Mammary microvascular endothelial cell (primary cell): ENCODE measurements at places on chromosomes 16 and 17. TPM values are rescaled to one million over a fixed set of nuclear protein-coding genes. Genes with fewer than 3 reads are reported as not detected.

MMP2 gene
- 22.5 and 23.8 TPM in 2 replicates for total RNA-seq

TP53TG3 gene
- not detected in 2 replicates for total RNA-seq

TBC1D3D gene
- 1.4 TPM in 1 of 2 replicates, not detected in the other for total RNA-seq

FN3K gene
- 2.1 and 2.5 TPM in 2 replicates for total RNA-seq

LGALS9 gene
- total RNA-seq = 159 and 230 TPM in 2 replicates

MAF gene
- 2.3 and 3.6 TPM in 2 replicates for total RNA-seq

THAP11 gene
- total RNA-seq = 35.4 and 40.7 TPM in 2 replicates

TRAPPC2L gene
- 66.9 and 84.2 TPM in 2 replicates for total RNA-seq

PPP1R1B gene
- not detected in 2 replicates for total RNA-seq

ENPP7 gene
- total RNA-seq = not detected in 2 replicates

CDC27 gene
- total RNA-seq = 99.5 and 102 TPM in 2 replicates

PRR11 gene
- total RNA-seq = 57.3 and 1,133 TPM in 2 replicates

ABI3 gene
- total RNA-seq = 71.1 and 73.1 TPM in 2 replicates

NUPR1 gene
- total RNA-seq = 12.5 and 13.5 TPM in 2 replicates

WSCD1 gene
- total RNA-seq = 15.4 and 18.1 TPM in 2 replicates

ARL5C gene
- total RNA-seq = not detected in 2 replicates

MED9 gene
- 10.1 and 14.1 TPM in 2 replicates for total RNA-seq

TBC1D28 gene
- not detected in 2 replicates for total RNA-seq

PYDC1 gene
- not detected in 2 replicates for total RNA-seq

ACBD4 gene
- 3.3 and 6.5 TPM in 2 replicates for total RNA-seq

HIGD1B gene
- not detected in 2 replicates for total RNA-seq

PSMC5 gene
- total RNA-seq = 80.3 and 89.9 TPM in 2 replicates

SUZ12 gene
- 13.7 and 15.6 TPM in 2 replicates for total RNA-seq

ITGAD gene
- total RNA-seq = not detected in 2 replicates

MYH2 gene
- not detected in 2 replicates for total RNA-seq

TNFSF13 gene
- total RNA-seq = 2.8 and 5.5 TPM in 2 replicates

IL34 gene
- total RNA-seq = 3.3 and 5.1 TPM in 2 replicates

CDRT15 gene
- total RNA-seq = not detected in 2 replicates

KCNH6 gene
- 0.13 TPM in 1 of 2 replicates, not detected in the other for total RNA-seq

PMFBP1 gene
- 0.93 TPM in 1 of 2 replicates, not detected in the other for total RNA-seq

TP53TG3B gene
- not detected in 2 replicates for total RNA-seq

PIK3R6 gene
- not detected in 2 replicates for total RNA-seq

GFER gene
- 15.4 and 15.9 TPM in 2 replicates for total RNA-seq

DBF4B gene
- 6.7 and 9.8 TPM in 2 replicates for total RNA-seq

CA5A gene
- not detected in 2 replicates for total RNA-seq

TMC7 gene
- 1.5 and 2.5 TPM in 2 replicates for total RNA-seq

UNC119 gene
- total RNA-seq = 29.5 and 30.2 TPM in 2 replicates

OR1A1 gene
- not detected in 2 replicates for total RNA-seq

KRTAP1-1 gene
- not detected in 2 replicates for total RNA-seq

OMG gene
- total RNA-seq = 1.3 and 2.0 TPM in 2 replicates

UNC45B gene
- total RNA-seq = not detected in 2 replicates

HOXB1 gene
- not detected in 2 replicates for total RNA-seq

E4F1 gene
- 25.5 and 34.3 TPM in 2 replicates for total RNA-seq

ZNF768 gene
- 23.7 and 25.4 TPM in 2 replicates for total RNA-seq

RAB11FIP4 gene
- under 0.01 TPM in 1 of 2 replicates, not detected in the other for total RNA-seq

RHOT1 gene
- 18.1 and 20.1 TPM in 2 replicates for total RNA-seq

VASN gene
- total RNA-seq = 0.13 and 0.54 TPM in 2 replicates
